ENCODE measurements at places on chromosomes 6 and 20.

GRCh38 chr6:157460182-157460999 is 79.4 kb downstream of the ZDHHC14 start:
- no peak for DNase-seq

DNA sequence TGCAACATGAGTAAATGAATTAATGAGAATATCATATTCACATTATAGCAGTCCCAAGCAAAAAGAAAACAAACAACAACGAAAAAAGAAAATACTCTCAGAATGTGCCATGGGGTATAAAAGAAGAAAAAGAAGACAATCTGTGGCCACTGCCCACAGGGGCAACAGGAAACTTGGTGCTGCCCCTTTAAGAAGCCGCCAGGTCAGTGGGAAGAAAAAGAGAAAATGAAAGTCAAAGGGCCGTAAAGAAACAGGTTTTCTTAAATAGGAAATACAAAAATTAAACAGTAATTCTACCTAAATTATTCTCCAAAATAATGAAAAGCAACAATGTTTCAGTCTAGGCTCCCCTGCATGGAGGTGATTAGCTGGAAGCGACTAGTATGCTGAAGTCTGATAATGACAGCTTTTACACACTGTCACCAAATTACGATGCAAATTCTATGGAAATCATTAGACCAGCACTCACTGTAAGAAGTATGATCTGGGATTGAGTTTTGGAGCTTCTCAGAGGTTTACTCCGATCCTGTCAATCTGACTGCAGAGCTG is 23.6 kb downstream of the GMDS start:
- DNase-seq: no peak

GRCh38 chr6:1389369-1390132 is at the start of gene FOXF2:
FOXF2 (plus strand) TSS chr6:1389576; CDS start chr6:1389948, 372 bp downstream.
- DNase-seq: no peak

DNA sequence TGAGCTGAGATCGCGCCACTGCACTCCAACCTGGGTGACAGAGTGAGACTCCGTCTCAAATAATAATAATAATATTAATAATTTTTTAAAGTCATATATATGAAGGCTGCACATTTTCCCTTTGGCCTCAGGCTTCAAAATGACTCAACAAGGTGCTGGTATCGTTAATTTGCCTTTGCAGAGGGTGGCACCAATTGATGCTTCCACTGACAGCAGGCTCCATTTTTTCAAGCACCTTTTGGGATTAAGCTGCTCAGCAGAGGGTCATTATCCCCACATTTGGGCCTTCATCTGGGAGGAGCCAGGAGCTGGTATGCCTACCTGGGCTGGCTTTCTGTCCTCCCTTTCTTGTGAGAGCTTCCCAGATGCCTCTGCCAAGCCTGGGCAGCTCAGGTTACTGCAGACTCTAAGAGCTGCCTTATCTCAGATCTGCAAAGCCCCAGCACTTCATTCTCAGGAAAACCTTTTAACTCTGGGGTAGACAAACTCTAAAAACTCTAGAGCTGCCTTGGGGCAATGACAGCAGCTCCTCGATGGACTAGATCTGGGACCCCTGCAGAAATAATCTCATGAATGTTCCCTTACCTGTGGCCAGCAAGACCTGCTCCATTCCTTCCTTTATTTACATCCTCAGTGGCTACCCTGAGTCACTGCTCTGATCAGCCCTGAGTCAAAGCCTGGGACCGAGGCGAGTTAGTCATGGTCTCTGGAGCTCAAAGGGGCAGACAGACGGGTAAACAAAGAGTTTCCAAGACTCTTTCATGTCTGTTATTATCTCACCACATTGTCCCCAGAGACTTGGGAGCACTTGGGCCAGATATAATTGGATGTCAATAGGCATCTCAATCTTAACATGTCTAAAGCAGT is 80.0 kb upstream of the EYA2 start:
- no peak for DNase-seq

GRCh38 chr20:51411870-51412269 is 130.6 kb downstream of the NFATC2 start:
- DNase-seq: no peak

DNA sequence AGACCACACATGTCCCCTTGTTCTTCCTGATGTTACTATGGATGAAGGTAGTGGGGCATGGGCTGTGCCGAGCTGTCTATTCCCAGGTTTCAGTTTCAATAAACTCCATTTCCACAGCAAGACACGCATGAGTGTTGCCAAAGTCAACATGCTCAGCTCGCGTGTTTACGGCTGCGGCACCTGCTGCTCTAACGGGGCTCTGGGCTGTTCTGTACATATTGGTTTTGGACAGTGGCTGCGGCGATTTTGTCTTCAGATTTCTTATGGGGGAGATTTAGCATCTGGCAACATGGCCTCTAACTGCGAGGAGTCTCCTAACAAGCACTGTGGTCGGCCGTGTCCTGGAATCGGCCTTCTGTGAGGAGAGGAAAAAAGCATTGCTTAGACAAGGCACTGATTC is 58.6 kb downstream of the TMEM242 start:
- DNase-seq: no peak

DNA sequence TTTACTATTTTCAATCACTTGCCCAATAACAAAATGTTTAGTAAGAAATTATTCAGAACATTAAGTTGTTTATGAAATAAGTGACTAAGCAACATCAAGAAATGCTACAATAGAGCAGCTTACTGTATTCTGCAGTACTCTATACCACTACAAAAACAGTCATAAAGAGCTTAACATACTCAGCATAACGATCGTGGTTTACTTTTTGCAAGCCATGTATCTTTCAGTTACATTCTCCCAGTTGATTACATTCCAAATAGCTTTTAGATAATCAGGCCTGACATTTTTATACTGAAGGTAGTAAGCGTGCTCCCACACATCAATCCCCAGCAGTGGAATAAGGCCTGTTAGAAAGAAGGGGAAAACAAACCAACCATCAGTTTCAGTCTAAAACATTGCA is 10.7 kb downstream of the SOD2 start:
- DNase-seq: no peak

- DNase-seq: no peak
Observed at GRCh38 chr20:34011275-34011674, 17.6 kb downstream of the RALY start.

DNA sequence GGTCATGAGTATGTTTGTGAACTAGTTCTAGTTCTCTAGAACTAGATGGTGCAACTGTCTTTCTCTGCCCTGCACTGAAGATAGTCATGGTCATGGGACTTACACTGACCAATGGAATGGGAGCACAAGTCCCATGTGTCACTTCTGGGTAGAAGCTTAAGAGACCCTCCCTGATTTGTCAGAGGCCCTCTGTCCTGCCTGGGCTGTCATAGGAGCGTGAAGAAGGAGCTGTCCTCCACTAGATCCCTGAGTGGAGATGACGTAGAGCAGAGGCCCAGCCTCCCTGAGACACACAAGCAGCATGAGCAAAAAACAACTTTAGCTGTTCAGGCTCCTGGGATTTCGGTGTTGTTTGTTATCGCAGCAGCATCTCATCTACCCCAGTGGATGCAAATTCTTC is 514.5 kb downstream of the PREX1 start:
- no peak for DNase-seq

DNA sequence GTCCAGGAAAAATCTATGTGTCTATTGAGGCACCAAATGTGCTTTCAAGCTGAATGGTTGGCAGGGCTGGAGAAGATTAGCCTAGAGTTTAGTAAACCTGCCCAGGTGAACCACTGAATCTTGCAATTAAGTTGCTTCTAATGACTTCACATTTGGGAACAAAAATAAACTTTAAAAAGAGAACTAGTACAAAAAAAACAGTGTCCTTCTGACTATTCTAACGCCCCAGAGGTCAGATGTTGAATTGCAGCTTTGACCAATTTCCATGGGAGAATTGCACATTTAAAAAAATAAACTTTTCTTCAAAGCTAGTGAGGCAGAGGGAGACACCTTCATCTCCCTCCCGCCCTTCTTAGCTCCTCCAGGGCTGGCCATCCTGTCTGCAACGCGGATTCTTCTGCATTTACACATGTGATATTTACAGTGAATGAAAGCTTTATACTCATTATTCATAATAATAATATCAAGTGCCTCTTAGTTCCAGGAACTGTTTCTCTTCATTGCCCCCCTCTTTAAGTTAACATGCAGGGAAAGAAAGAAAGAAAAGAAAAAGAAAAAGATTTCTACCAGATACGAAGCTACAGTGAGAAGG is 270.2 kb downstream of the SMOC2 start:
- no peak for DNase-seq

GRCh38 chr6:126337323-126337722 is 2.6 kb upstream of the CENPW start:
- no peak for DNase-seq

DNA sequence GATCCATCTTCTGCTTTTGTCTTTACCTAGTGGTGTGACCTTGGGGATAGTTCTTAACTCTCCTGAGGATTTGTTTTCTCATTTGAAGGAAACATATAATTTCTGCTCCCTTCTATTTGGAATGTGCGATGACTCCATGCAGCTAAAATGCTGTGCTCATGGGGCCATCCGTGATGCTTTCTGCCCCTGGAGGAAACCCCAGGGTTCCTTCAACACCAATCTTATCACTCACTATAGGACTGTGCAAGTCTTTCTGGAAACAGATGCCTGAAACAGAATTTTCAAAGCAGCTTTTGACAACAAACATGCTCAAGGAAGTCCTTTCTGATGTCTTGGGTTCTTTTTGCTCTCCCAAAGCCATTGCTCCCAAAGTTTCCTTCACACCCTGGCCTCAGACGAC is 128.8 kb upstream of the GGTLC1 start:
- DNase-seq: no peak

DNA sequence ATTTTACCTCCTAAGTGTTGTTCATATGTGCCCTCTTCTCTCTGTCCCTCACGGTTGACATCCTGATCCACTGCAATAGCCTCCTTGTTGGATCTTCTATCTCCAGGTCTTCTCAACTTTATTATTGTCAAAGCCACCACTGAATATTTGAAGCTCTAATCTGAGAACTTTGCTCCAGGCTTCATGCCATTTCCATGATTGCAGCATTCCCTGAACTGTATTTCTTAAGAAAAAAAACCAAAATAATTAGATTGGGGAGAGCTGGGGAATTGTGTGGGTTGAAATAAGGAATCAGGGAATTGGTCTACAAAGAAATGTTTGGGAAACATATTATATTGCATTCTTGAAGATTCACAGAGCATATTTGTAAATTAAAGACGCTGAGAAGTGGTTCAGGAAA is 2.5 kb upstream of the STX7 start:
- no peak for DNase-seq

DNA sequence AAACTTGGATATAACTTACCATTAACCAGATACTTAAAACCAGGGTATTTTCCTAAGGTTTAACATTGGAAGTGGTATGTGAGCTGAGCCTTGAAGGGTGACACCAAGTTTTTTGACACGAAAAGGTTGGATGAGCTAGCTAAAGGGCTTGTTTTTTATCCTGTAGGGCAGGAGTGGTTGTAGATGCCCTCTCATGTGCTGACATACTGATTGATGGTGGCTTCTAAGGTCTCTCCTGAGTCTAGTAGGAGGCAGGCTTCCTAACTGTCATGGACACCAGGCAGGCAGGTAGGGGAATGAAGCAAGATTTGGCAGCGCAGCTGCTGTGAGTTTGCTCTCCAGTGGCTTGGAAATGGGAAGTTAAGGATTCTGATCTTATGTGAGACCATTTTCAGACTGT is 66.1 kb downstream of the FOXO3 start:
- no peak for DNase-seq

- no peak for DNase-seq
Observed at GRCh38 chr6:52019092-52019491, 68.3 kb downstream of the PKHD1 start.

Measured in stimulated activated CD4-positive, alpha-beta T cell treated with anti-CD3 and anti-CD28 coated beads, Interleukin-4, amount 100 ng/mL, for 1 hour (primary cell).